Activated CD4-positive, alpha-beta T cell treated with anti-CD3 and anti-CD28 coated beads for 36 hours (primary cell): ENCODE measurements at places on chromosomes 1 and 21.
A peak's percentile ranks its signal among the peaks of the same experiment; 100 is the strongest.

DNA sequence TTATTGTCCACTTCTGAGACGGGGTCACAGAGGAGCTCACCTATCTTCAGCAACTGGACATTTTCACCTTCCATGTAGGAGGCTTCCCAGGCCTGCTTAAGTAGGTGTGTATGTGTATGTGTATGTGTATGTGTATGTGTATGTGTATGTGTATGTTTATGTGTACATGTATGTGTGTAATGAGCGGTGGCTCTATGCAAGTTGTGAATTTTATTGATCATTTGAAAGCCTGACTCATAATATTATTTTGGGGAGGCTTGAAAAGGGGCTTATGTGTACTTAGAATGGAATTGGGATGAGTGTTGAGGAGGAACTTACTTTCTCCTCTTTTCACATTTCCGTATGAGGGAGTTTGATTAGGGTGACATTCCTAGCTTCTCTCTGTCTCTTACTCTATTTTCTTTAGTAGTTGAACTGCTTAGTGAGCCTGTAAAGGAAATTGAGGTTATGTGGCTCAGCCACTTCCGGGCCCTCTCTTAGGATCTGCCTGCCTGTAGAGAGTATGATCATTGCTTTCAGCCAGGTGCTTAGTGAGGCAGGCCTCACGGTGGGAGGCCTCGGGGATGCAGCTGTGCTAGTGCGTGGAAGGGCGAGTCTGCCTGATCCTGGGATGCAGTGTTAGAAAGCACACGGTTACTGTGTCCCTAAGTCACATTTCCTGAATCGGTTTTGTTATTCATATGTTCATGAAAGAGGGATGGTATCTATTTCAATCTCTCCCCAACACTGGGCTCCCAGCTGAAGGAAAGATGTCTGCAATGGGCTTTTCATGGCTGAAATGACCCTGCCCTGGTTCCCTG lies 61.0 kb downstream of the IER5 start:
- peak; percentile 87 for DNase-seq

GRCh38 chr1:29513357-29513756 lies 277.0 kb downstream of the PTPRU start:
- DNase-seq, result peak; percentile 24

DNA sequence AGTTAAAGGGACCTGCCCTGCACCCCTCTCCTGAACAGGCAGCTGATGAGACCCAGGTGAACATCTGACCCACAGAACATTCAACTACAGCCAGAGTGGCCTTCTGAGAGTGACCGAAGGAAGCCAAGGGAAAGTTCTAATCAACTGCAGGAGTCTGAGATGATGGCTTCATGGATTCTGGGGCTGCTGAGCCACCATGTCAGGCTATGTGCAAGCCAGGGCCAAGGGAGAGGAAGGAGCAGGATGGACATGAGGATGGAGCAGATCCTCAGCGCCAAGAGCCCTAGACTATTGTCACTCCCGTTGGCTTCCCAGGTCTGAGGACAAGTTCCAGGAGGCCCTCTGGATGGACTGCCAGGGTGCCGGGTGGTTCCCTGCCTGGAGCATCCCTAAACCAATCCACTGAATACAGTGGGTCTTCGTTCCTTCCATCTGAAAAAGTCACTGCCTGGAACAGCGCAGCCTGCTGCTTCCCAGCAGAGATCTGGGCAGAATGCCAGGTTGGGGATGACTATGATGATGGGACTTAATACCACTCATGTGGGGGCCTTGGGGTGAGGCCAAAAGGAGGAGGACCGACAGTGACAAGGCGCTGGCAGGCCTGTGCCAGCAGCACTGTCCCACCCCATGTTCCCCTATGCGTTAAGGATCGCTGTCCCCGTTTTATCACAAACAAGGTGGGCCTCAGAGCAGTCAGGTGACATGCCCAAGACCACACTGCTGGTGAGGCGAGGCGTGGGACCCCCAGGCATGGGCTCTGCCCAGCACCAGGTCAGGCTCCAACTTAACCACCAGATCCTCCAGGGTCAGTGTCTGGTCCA lies 19.8 kb downstream of the SPOCD1 start:
- peak; percentile 7 for DNase-seq

GRCh38 chr1:162564762-162565218 lies 3.3 kb downstream of the UAP1 start:
- DNase-seq, result peak; percentile 21

GRCh38 chr21:45590246-45590725 lies 48.0 kb upstream of the SLC19A1 start:
- peak; percentile 92 for DNase-seq

GRCh38 chr1:12196641-12197482 lies 30.1 kb downstream of the TNFRSF1B start:
- no peak for DNase-seq

DNA sequence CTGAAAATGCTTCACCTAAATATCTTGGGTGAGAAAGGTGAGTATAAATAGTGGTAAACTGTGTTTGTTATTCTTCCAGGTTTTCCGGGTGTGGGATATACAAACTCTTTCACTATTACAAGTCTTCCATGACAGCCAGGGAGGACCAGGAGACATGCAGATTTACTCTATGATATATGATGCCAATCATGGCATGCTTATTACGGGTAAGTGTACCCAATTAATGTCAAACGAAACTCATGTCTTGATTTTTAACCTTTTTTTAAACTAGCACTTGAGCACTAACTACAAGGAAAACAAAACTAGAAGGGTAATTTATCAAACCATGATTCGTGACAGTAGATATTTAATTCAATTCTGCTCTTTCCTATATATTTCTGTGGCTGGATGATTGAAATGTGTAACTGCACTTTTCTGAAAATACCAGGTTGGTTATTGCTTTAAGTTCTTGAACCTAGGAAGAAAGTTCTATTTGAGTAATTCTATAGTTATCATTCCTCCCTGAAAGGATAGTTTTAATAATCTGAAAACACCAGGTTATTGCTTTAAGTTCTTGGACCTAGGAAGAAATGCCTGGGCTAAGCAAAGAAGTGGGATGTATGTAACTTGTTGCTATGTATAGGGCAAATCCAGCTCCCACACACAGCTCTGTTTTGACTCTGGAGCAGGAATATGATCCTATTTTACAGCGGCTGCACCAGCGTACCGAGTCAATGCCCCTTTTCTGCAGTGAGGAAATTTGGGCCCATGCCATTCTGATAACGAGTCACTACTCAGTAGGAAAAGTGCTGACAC lies 86.4 kb downstream of the WDR64 start:
- no peak for DNase-seq

DNA sequence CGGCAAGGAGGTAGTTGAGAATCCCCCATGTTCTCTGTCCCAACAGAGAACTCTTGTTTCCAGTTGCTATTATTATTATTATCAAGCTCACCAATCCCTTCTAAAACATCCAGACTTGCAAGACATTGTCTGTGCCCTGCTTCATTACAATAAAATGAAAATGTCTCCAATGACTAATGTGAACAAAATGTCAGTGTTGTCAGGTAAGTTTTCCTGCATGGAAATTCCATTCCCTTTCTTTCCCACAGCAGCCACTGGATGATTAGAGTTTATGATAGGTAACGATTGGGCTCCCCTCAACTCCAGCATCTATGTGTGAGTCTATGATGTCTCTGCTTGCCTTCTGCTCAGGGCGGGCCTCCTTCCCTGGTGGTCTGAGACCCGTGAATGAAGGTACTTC lies 8.9 kb upstream of the DYRK1A start:
- DNase-seq, result no peak

- no peak for DNase-seq
Observed at GRCh38 chr1:113517346-113517745, 127.0 kb downstream of the MAGI3 start.
